Esophagus muscularis mucosa (tissue), 4 donors: ENCODE measurements at places on chromosomes 4 and X.
A peak's percentile ranks its signal among the peaks of the same experiment; 100 is the strongest.

GRCh38 chr4:76476571-76476970 is 41.5 kb downstream of the SHROOM3 start:
- DNase-seq: no peak

GRCh38 chr4:53956454-53956853 is 108.0 kb downstream of the CHIC2 start:
- DNase-seq: peak; percentile 50

DNA sequence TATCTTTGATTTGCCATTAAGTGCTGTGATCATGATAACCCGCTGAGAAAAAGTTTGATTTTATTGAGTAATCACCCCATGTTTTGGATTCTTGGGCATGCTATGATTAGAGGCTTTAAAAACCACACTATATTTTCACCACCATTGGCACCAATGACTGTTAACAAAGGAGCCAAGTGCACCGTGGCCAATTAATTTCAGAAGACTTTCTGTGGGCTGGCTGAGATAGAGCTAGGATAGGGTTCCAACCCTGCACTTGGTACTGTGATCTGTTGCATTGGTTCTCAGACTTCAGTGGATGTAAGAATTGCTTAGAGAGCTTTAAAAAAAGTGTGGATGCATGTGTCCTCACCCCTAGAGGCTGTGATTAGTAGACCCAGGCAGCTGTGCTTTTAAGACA is 32.4 kb downstream of the OCRL start:
- DNase-seq: no peak

GRCh38 chr4:82500435-82501153 is 61.2 kb downstream of the TMEM150C start:
- no peak for DNase-seq

GRCh38 chr4:23202712-23203247 is 510.0 kb downstream of the GBA3 start:
- DNase-seq: no peak

DNA sequence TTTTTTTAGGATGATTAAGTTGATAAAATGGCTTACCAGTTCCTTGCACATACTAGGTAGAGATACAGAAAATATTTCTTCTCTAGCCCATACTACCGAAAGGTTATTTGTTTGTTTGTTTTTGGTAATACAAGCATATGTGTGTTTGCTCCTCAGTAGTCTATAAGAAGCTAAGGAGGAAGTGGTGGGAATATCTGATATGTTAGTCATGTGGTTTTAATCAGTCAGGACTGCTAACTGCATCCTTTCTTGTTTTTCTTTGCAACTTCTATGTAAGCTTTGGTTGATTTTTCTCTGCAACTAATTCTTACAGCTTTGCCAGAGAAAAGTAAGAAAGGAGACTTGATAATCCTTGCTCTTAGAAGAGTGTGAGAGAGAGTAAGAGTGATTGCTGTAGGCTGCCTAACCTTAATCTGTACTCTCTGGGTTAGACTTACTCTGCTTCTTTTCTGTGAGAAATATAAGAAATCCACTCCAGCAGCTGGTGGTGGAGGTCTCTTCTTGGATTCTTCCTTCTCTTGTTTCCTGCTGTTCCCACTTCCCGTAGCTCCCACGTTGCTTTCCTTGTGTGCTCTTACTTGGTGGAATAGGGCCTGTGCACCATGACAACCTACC is 28.3 kb downstream of the SEPTIN11 start:
- no peak for DNase-seq

GRCh38 chr4:21203416-21203815 is 503.2 kb downstream of the PACRGL start:
- no peak for DNase-seq

DNA sequence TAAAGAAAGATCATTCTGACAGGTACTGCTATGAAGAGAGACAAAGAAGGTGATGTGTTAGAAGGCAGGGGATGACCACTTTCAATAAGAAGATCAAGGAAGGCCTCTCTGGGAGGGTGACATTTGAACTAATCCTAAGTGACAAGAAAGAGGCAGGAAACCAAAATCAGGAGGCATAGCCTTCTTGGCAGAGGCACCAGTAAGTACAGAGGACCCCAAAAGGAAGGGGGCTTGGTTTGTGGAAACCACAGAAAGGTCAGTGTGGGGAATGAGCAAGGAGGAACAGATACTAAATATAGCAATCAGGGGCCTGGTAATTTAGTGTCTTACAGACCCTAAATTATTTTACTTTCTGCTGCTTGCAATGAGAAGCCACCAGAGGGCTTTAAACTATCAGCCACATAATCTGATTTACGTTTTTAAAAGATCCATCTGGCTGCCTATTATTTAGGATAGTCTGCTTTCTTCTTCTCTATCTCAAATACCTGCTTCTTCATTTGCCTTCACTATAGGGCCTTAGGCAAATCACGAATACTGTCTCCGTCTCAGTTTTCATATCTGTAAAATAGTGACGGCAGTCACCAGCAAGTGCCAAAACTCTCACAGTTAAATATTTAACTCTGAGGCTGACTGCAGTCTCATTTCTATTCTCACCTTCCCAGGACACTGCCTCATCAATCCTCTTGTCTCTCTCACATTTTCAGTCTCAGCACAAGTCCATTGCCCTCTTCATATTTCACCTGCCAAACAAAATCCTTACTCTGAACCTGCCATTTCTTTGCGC is 16.7 kb downstream of the NR3C2 start:
- no peak for DNase-seq

DNA sequence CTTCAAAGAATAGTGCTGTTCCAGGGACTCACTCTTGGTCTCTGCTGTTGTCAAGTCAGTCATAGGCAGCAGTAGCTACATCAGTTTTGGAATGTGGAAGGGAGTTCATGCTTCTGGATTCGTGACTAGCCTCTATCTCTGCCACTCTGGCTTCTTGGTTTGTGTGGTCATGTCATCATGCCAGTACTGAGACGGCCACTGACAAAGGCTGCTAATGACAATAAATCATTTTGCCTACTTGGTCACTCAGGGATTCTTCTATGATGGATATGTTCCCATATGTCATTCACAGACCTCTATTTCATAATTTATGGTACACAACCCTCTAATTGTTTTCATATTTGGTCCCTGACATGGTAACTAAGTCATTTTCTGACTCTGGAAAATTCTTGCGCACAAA is 450.8 kb upstream of the BOD1L1 start:
- DNase-seq: no peak

DNA sequence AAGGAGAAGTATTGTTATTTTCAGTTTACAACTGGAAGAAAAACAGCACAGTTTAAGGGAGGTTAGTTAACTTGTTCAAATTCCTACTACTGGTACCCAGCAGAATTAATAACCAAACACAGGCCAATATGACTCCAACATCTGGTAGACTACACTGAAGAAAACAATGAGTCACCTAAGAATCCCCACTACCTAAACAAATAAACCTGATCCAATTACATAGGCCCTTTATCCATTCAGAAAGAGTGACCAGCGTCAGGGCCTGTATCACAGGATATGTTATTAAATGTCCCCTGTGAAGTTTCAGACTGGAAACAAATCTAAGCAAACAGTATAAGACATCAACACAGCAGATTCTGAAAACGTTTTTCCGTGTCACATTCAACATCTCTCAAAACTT is 492.5 kb upstream of the INTU start:
- DNase-seq: no peak

DNA sequence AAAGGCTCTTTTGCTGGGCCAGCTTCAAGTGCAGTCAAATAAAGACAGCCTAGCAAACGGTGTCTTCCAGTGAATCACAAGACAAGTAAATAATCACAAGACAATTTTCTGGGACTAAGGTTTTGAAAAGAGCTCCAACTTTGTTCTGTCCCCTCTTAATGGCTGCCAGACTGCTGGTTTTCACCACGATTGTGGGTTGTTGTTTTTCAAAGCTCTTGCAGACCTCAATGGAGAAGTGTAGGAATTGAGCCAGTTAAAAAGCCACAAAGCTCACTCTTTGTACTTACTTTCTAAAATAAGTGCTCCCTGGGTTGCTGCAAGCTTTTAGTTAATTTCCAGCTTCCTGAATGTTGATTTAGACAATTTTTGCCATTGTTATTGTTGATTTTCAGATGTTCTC is 405.8 kb upstream of the HTR2C start:
- DNase-seq: no peak

GRCh38 chrX:5870238-5870637 is 358.4 kb downstream of the NLGN4X start:
- DNase-seq: no peak

DNA sequence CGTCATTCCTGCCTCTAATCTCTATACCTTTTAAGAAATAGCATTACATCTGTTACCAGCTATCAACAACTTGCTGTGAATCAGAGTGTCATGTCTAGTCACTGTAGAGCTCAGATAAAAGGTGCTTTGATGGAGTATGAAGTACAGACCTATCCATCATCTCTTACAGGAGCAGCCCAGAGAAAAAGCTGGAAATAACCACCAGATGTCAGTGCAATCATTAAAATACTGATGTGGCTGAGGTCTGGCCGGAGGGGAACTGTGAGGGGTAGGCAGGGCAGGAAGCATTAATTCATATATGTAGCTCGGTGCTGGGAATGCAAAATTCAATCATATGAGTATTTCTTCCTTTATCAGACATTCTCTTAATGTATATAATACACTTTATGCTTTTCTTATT is 100.6 kb downstream of the AKAP4 start:
- no peak for DNase-seq

DNA sequence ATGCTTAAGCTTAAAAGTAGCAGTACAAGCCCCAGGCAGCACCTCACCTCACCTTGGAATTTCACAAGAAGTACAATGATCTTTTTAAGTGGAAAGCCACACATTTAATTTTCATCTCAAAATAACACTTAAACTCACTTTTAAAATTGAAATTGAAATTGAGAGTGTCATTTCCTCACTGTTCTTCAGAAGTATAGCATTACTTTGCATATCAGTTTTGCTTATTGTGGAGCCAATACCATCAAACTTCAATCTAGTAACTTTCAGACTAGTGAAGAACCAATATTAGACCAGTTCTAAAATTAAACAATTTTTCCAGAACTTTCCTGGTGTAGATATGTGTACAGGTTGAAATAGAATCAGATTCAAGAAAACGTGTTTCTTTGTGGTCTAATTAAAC is 242.4 kb downstream of the NDST4 start:
- no peak for DNase-seq

DNA sequence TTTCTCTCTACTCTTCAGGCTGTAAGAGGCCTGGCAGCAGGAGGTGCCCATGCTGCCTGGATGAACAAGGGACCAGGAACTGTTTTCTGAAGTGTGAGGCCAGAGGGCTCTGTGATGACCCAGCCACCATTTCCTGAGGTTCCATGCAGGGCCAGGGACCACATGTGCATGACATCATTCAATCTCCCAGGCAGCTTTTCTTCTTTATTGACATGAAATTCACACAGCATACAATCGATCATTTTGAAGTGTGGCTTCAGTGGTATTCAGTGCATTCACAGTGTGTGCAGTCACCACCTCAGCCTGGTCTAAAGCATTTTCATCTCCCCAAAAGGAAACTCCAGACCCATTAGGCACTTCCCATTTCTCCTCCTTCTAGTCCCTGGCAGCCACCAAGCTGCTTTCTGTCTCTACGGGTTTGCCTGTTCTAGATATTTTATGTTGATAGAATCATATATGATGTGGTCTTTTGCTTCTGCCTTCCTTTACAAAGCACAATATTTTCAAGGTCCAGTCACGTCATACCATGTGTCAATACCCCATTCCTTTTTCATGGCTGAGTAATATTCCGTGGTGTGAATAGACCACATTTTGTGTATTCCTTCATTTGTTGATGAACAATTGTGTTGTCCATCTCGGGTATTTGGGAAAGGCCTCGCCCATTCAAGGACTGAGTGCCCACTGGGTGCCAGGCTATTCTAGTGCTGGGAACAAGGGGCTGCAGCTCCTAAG is 93.1 kb downstream of the PSAPL1 start:
- no peak for DNase-seq

GRCh38 chr4:6847178-6847577 is 62.4 kb upstream of the TBC1D14 start:
- DNase-seq: no peak

DNA sequence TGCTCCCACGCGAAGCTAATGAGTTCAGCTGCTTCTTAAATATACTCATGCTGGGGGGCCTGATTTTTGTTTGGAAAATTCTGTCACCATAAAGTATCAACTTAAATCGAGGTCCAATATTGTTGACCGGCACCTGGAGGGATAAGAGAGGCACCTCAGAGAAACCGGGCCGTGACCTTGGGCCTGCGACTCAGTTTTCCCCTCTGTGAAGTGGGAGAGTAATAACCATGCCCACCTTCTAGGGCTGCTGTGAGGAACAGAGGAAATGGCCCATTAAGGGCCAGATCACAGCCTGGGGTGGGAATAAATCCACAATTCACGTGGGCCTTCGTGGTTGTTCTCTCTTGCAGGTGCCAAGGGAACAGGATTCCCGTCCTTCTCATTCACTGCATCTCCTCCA is 39.4 kb downstream of the ZBTB49 start:
- DNase-seq: no peak

DNA sequence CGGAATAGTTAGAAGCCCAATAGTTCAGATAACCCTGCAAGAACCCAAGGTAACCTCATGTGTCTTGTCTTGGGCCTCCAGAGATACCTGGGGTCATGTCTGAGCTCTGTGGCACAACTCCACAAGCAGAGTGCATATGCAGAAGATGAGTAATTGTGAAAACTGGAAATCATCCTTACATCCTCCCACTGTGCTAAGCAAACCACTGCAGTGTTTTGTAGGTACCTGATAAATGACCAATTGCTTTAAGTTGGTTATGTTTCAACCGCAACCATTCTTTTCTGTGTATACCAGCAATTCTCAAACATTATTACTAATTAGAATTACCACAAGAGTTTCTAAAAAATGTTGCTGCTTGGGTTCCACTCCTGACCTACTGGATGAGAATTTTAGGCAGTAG is 73.2 kb downstream of the CBLL2 start:
- DNase-seq: no peak

- DNase-seq: no peak
Measured at GRCh38 chr4:140819610-140820009, 63.4 kb upstream of the TBC1D9 start.

GRCh38 chrX:16739574-16739973 is 20.2 kb downstream of the SYAP1 start:
- no peak for DNase-seq

DNA sequence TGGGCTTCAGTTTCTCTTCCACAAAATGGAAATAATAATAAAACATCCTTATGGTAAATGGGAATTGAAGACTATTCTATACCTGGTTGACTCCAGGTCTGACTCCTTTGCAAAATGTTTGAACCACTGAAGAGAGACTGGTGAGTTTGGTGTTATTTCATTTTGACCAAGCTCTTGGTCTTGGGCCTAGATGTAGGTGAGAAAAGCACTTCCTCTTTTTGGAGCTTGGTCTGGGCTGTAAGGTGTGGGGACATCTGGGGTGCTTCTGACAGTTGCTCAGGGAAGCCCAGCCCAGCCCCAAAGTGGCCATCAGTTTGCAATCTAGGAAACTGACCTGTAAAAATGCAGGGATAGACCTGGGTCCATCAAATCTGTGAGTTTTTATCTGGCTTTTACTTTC is 26.8 kb upstream of the SOD3 start:
- DNase-seq: peak; percentile 7

GRCh38 chr4:109171070-109171469 is 131.4 kb downstream of the COL25A1 start:
- DNase-seq: no peak

GRCh38 chr4:38209654-38210053 is 249.5 kb downstream of the PTTG2 start:
- DNase-seq: no peak
